ENCODE measurements at places on chromosomes 1 and 21.

- no peak for DNase-seq
Observed at GRCh38 chr21:46256501-46256994, 28.0 kb upstream of the LSS start.

- DNase-seq: no peak
Observed at GRCh38 chr1:14067036-14067435, 367.0 kb downstream of the PRDM2 start.

- no peak for DNase-seq
Observed at GRCh38 chr1:67294836-67295617, 12.6 kb upstream of the IL12RB2 start.

DNA sequence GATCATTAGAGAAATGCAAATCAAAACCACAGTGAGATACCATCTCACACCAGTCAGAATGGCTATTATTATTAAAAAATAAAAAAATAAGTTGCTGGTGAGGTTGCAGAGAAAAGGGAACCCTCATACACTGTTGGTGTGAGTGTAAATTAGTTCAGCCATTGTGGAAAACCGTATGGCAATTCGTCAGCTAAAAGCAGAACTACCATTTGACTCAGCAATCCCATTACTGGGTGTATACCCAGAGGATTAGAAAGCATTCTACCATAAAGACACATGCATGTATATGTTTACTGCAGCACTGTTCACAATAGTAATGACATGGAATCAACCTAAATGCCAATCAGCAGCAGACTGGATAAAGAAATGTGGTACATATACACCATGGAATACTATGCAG is 42.2 kb downstream of the GIPC2 start:
- no peak for DNase-seq

GRCh38 chr1:41682845-41683625 is 198.6 kb upstream of the EDN2 start:
- DNase-seq: no peak

GRCh38 chr21:26199456-26199855 is 28.9 kb upstream of the APP start:
- no peak for DNase-seq

DNA sequence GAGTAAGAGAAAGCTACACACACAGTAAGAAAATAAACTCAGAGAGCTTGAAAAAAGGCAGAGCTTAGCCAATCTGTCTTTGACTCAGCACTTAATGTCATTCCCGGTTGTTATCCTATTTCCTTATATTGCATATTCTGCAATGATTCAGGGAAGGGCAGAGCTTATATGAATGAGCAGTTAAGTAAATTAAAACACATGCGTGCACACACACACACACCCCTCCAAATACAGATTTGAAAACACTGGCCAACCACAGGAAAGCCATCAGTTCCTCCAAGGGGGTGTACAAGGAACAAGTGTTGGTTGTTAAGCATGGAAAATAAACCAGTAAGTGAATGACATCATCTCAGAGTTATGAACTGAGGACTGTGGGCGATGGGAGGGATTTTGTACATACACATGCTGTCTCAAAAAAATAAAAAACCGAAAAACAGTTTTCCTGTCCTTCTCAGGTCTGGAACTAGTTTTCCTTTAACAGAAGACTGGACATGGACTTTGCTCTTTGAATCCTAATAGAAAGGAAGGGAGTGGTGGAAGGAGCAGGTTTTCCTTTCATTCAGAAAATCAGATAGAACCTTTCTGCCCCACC is 1.0 kb downstream of the IQGAP3 start:
- no peak for DNase-seq

GRCh38 chr1:196896355-196896754 is 8.5 kb downstream of the CFHR4 start:
- DNase-seq: no peak
